Neural crest cell (in vitro differentiated cells): ENCODE measurements at places on chromosomes 13 and 19.

GRCh38 chr19:28465371-28466086 lies 747.4 kb downstream of the UQCRFS1 start:
- no peak for DNase-seq

- no peak for DNase-seq
Measured at GRCh38 chr13:34070006-34070405, 252.1 kb downstream of the RFC3 start.

DNA sequence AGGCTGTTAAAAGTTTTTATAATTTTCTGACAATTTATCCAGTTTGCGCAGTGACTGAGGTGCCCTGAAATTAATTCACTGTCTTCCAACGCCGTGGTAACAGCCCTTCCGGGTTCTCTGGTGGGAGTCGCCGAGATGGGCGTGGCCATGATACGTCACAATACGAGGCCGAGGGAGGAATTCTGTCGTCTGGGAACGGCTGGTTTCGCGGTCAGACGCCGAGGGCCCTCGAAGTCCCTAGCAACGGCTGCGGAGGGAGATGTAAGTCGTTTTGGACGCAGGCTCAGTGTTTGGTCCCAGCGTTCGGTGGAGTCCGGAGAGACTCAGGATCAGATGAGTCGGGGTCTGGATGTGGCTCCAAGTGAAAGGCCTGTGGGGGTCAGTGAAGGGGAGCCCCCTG lies 21.7 kb downstream of the ZNF613 start:
- DNase-seq = no peak

DNA sequence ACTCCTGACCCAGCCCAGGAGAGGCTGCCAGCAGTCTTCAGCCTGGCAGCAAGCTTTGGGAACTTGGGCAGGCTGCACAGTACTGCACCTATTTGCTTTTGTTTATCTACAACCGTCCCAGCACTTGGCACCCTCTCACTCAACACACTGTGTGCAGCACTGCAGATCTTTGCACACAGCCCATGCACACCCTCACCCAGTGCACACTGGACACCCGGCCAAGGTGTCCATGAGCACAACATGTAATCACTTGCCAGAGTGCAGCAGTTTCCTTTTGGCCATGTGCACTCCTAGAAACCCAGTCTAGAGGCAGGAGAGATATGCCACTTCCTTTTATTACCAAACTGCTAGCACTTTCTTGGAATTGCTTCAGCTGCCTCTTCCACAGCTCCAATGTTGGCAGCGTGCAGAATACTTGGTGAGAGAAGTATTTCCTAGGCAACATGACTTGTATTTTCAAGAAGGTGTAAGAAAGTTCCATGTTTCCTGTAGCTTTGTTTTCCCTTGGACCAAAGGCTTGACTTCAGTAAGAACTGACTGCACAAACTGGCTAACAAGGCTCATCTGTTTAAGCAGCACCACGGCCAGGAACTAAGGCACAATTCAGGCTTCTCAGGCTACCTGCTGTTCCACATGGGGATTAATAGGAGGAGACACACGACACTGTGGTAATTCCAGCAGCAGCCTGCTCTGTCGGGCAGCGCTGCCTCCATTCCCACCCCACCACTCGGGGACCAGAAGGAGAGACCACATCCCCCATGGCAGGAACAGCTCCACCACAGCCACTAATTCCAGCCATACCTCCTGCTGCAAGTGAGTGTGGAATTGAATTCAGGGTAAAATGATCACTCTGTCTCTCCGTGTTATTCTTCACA lies 15.3 kb downstream of the ATP7B start:
- no peak for DNase-seq

DNA sequence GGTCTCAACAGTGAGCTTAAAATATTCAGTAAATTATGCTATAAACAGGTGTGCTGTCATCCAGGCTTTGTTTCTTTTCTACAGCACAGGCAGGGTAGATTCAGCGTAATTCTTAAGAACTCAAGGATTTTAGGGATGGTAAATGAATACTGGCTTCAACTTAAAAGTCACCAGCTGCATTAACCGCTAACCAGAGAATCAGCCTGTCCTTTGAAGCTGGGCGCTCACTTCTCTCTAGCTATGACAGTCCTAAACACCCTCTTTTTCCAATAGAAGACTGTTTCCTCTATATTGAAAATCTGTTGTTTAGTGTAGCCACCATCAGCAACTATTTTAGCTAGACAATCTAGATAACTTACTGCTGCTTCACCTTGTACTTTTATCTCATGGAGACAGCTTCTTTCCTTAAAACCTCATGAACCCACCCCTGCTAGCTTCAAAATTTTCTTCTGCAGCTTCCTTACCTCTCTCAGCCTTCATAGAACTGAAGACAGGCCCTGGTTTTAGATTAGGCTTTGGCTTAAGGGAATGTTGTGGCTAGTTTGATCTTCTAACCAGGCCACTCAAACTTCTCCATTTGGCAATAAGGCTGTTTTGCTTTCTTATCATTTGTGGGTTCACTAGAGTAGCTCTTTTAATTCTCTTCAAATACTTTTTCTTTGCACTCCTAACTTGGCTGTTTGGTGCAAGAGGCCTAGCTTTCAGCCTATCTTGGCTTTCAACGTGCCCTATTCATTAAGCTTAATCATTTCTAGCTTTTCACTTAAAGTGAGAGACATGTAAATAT lies 89.5 kb downstream of the USP12 start:
- DNase-seq = no peak

DNA sequence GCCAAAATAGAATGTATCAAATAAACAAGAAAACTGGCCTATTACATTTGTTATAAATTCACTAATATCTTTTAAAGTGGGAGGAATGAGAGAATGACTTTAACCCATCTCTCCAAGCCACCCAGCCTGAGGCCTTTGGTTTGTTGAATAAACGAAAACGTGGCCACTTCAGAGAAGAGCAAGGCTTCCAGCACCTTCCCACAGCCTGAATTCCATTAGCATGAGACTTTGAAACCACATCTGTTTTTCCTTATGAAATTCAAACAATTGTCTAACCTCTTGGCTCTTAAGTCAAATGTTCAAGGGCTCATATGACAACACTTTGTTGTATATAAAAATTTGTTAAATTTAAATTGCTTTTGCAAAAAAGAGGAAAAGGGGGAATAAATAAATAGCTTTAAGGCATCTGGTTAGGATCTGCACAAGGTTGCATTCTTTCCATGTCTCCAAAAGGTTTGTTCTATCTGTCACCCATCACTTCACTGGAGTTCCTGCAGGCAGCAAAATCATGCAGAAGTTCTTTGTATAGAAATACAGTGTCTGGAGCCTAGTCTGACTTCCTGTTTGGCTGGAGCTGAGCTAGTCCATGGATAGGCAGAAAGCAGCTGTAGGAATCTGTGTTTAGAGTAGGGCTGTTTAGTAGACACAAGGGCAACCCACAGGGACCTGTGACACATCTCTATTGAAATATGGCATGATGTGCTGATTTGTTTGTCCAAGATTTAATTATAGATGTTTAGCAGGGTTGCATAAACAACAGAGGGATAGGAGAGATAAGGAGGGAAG lies 502.3 kb downstream of the KCTD12 start:
- DNase-seq = no peak

- no peak for DNase-seq
Measured at GRCh38 chr13:100490692-100491091, 97.9 kb downstream of the GGACT start.

GRCh38 chr13:99331881-99332293 lies 24.7 kb upstream of the GPR183 start:
- no peak for DNase-seq

GRCh38 chr13:86813198-86813597 lies 858.0 kb upstream of the SLITRK5 start:
- DNase-seq = no peak

DNA sequence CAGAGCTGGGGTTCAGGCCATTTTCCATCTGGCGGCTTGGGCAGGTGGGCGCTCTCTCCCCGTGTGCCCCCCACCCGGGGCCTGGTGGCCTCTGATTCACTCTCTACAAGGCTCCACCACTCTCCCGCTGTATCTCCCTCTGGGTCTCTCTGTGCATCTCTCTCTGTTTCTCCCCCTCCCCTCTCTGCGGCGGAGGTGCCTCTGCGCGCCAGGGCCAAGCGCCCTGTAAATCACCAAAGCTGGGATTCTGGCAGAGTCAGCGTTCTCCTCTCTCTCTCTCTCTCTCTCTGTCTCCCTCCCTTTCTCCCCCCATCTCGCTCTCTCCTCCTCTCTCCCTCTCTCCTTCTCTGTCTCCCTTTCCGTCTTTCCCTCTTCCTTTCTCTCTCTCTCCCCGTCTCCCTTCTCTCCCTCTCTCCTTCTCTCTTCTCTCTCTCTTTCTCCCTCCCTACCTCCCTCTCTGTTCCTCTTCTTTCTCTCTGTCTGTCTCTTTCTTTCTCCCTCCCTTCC lies 3.9 kb downstream of the NFIC start:
- DNase-seq = no peak

DNA sequence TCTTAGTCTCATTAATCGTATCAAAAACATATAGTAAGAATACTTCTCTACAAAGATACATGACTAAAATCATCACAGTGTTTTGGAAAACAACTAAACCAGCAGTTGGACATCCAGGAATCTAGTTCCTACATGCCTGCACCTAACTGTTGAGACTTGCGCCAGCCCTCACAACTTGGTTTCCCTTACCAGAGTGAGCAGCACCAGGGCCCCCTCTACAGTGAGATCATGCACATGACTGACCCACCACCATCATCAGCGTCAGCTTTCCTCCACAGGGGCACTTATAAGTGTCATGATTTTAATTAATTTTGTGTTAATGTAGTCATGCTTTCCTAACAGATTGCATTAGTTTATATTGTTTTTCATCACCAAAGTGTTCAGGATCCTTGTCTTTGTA lies 1322.0 kb downstream of the EFNB2 start:
- no peak for DNase-seq

DNA sequence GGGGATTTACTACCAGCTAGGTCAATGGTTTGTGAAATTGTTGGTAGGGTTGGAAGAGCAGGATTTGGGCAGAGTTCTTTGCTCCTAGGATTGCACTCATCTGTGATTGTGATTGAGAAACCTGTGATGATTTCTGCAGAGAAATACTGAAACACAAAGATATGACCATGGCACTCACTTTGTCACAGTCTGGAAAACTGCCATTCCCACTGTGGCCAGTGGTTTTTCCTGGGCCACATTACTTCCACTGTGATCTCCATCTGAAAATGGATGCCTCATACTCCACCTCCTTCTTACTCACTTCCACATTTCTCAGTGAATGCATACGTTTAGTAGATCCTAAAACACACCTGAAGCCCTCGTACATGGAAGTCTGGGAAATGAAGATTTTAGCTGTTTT lies 593.2 kb downstream of the LMO7 start:
- no peak for DNase-seq

- no peak for DNase-seq
Measured at GRCh38 chr19:43723588-43723987, 7.7 kb downstream of the IRGC start.

DNA sequence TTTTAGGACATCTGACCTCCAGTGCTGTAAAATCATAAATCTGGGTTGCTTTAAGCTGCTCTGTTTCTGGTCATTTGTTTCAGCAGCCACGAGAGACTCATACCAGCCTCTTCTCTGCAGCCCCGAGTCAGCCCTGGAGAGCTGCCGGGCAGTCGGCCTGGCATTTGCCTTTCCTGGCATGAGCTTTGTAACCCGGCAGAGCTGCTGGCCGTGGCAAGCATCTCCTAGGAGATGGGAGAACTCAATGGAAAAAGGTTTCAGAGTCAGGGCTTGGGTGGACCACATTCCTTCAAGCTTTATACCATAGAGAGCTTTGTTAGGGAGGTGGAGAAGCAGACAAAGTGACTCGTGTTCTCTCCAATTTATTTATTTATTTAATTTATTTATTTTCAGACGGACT lies 21.6 kb upstream of the CCL25 start:
- DNase-seq = no peak
